CD4-positive, alpha-beta T cell treated with Interleukin-12 subunit alpha and Interleukin-12 subunit beta, for 1 hour (primary cell): ENCODE measurements at places on chromosomes 12 and 14.

DNA sequence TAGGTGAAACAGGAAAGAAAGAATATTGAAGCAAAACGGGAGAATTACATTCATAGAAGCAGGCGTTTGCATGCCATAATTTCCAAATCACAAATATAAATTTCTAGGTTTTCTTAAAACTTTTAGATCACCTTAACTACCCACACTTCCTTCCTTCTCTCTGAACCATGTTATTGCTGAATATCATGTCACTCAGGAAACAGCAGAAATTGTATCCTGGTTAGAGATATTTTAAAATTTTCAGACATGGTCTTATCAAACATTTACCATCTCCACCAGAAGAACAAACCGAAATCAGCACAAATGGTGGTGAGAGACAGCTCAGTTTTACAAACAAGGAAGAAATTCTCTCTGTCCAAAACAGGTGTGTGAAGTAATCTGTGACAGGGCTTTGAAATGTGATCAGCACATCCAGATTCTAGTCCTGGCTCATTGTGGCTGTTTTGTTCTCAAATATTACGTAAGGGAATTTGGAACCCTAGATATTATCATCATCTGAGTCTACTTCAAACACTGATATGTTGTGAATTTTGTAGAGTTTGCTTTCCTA, 16.3 kb downstream of the TESPA1 start:
- DNase-seq, result peak; percentile 38

GRCh38 chr12:117101953-117102799, 3.0 kb upstream of the TESC start:
- no peak for DNase-seq

DNA sequence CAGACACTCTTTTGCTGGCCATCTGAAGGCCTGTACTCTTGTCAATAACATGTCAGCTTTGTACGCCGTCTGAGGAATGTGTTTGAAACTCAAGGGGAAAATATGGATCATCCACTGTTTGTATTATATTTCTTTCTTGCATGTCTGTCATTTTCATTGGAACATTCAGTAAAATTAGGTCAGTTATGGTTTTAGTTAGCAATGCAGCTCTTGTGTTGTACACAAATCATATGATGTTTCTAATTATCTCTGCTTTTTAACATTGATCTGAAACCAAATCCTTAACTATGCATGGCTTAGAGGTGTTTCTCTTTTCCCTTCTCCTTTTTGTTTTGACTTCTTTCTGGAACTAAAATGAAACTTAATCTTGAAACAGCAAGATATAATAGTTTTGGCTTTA, 333.6 kb upstream of the PRICKLE1 start:
- no peak for DNase-seq

DNA sequence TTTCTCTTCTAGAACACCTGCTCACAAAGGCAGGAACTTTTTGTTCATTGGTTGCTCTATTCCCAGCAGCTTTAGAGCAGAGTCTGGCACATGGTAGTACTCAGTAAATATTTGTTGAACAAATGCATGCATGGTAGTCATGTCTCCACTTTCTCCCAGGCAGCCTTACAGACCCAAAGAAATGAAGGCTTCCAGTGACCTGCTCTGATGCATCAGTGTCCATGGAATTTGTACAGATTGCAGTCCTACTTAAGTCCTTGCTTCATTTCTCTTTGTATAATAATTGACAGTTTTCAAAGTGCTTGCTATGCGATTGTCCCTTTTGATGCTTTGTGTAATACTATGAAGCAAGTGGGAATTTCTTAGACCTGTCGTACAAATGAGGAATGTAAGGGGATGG, 119.6 kb downstream of the DERA start:
- no peak for DNase-seq

GRCh38 chr14:104794993-104795780, at the start of gene AKT1:
AKT1 (minus strand) TSS chr14:104795748; CDS start chr14:104792643, 3,105 bp downstream.
- DNase-seq, result no peak

DNA sequence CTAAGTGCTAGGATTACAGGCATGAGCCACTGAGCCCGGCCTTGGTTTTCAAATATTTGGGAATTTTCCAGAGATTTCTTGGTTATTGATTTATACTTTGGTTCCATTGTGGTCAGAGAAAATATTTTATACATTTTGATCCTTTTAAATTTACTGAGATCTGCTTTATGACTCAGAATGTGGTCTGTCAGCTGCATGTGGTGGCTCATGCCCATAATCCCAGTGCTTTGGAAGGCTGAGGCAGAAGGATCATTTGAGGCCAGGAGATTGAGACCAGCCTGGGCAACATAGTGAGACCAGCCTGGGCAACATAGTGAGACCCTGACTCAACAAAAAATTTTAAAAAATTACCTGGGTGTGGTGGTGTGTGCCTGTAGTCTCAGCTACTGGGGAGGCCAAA, 49.8 kb downstream of the ADCK1 start:
- no peak for DNase-seq

DNA sequence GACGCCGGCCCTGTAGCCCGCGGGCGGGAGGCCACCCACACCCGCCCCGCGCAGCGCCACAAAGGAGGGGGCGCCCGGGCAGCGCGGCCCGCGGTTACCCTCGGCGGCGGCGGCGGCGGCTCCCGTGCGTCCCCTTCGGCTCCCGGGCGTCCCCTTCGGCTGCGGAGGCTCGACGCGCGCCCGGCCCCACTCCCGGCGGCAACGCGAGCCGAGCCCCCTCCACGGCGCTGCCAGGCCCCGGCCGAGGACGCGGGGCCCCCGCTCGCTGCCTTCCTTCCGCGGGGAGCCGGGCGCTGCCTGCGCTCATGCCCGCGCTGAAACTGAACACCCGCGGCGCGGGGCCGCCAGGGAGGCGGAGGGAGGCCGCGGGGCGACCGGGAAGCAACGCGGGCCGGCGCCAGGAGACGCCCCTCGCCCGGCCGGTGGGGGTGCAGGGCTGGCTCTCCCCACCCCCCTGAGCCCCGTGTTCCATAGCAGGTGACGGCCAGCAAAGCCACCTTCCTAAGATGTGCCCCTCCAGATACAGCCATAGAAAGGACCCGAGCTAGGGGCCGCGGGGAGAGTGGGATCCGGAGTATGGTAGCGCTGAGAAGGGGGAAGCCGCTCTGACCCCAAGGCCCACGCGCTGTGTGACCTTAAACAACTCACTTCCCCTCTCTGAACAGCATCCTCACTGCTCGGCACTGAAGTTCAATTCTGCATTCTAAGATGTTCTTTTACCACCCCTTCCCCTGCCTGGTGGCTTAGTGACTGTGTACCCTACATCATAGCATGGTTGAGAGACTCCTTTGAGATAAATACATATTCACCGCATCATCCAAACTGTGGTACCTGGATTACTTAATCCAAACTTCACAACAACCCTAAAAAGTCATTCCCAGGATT, 42.8 kb downstream of the KDM2B start:
- peak; percentile 49 for DNase-seq

- DNase-seq, result no peak
These were observed 67.7 kb upstream of the CPM start for GRCh38 chr12:69000540-69001243.

DNA sequence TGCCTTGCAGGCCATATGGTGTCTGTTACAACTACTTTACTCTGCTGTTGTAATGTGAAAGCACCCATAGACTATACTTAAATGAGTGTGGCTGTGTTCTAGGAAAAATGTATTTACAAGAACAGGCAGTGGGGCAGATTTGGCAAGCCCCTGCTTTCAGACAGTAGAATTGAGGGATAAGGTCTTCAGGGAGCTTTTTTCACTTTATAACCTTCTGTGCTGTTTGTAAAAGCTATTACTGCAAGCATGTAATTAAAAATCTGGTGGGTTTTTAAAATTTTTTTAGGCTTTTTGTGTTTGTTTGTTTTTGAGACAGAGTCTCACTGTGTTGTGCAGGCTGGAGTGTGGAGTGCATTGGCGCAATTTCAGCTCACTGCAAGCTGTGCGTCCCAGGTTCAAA, 73.9 kb downstream of the VEZT start:
- no peak for DNase-seq

DNA sequence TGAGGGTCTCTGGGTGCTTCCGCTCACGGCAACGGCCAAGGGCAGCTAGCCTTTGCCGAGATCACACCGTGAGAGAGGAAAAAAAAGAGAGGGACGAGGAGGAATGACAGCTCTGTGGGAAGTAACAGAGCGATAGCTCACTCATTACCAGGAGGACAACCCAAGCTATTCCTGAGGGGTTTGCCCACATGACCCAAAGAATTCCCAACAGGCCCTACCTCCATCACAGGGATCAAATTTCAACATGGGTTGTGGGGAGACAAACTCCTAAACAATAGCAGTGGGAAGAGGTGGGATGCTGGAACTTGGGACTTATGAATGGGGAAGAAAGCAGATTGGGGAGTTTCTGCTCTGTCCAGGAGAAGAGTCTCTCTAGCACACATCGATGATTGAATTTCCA, 180.6 kb downstream of the LRRK2 start:
- no peak for DNase-seq

DNA sequence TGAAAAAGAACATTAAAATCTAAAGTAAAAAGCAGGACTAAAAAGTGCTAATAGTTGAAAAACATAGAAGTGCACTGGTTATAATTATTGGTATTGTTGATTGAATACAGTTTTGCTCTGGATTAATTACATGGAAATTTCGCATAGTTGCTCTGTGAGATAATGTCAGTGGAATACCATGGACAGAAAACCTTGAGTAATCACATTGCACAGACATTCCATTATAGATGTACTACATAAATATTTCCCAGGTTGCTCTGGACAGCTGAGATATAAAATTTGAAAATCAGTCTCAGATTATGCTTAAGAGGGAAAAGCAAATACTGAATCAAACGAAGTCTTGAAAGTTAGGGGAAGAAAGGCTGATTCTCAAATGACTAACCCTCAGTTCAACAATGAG, 439.3 kb upstream of the FLRT2 start:
- DNase-seq, result no peak

GRCh38 chr14:71498212-71498611, 434.0 kb upstream of the RGS6 start:
- no peak for DNase-seq

GRCh38 chr12:42166501-42166900, 21.8 kb upstream of the GXYLT1 start:
- no peak for DNase-seq

DNA sequence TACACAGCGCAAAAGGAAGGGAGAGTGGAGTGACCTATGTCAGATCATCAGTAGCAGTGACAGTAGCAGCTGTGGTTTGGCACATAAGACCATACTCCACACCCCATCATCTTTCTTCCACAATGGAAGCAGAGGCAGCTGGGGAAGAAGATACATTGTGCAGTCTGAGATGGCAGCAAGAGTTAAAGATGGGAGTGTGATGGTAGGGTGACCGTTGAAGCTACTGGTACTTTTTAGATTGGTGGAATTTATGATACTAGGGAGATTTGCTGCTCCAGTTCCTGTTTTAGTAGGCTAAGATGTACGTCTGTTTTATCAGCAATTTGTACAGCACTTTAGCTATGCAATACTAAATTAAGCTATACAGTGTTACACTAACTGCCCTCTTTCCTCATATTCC, 291.0 kb downstream of the FUT8 start:
- no peak for DNase-seq

GRCh38 chr12:65740873-65741600, 83.2 kb upstream of the HMGA2 start:
- DNase-seq, result peak; percentile 47

DNA sequence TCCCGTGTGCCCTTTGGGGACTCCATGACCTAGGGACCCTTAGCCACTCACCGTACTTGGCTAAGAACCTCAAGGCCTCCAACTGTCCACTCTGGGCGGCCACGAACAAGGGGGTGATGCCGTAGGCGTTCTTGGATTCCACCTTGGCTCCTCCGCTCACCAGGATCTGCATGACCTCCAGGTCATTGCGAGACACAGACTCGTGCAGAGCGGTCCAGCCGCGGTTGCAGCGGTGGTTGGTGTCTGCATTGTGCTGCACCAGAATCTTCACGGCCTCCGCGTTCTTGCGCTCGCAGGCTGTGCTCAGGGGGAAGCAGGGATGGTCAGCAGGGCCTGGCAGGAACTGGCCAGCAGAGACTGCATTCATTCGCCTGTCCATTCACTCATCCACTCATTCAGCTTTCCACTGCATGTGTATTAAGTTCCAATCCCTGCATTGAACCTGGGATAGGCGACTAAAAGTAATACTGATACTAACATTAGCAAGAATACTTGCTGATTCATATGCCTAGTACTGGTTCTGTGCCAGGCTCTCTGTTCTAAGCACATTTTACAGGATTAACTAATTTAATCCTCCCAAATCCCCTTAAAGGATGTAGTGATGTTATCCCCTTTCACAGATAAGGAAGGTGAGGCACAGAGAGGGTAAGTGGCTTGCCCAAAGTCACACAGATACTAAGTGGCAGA, 23.9 kb downstream of the FAM181A start:
- DNase-seq, result no peak

DNA sequence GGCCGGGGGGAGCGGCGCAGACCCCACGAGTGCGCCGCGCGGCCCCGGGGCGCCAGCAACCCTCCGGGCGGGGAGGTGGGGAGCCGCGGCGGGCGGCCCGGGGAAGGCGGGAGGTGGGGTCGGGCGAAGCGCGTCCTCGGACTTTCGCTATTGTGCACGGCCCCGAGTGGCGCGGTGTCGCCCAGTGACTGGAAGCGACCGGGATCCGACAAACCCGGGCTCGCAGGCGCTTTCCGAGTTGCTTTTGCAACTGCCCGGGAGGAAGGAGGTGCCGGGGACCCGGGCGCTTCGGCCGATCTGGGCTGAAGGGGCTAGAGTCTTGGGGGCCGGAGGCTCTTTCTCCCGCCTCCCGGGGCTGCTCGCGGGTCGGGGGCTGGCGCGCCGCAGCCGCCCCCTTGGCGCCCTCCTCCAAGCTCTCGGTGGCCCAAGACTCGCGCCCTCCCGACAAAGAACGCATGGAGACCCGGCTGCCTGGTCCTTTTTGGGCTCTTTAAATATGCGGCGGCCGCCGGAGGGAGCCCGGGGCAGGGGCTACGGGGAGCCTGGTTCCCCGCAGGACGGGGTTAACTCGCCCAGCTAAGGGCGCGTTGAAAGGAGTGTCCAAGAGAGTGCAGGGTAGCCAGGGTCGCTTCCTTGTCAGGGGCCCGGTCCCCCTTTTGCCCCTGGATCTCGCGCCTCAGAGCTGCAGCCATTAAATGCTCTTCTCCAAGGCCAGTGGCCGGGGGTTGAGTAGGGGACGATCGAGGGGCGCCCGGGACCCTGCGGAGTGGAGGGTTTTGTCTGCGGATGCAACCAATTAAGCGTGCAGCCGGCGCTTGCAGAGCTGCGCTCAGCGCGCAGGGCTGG, 1.4 kb downstream of the HMGA2 start:
- DNase-seq, result no peak

DNA sequence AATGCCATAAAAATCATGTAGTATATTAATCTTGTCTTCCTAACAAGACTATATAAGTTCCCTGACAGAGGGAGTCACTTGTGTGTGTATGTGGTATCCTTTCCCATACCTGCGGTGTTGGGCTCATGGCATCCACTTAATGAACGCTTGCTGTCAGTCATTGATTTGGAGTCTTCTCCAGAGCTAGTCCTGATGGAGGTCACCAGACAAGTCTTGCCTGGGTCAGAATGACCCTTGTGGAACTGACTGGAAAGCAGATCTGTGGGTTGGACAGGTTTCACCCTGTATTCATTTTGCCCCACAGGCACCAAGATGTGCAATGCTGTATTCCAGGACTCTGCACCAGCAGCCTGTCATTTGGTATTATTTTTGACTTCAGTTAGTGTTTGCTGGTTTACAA, 27.3 kb upstream of the WNK1 start:
- DNase-seq, result no peak
